Uterus (tissue), 4 donors: ENCODE measurements at places on chromosomes 13 and 19.

DNA sequence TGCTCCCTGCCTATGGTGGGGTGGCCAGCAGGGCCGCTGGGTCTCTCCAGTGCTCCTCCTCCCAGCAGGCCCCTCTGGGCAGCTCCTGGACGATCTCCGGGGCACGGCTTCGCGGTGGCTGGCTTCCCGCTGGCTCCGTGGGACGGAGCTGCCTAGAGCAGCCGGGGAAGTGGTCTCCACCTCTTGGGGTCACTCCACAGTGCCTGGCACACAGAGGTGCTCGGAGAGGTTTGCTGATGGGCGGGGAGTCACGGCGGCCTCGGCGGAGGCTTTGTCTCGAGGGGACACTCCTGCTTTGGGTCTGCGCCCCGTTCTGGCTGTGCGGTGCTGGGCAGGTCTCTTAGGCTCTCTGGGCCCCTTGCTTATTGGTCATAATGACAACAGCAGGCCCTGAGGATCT lies 9.9 kb upstream of the CACTIN start:
- DNase-seq: no peak

DNA sequence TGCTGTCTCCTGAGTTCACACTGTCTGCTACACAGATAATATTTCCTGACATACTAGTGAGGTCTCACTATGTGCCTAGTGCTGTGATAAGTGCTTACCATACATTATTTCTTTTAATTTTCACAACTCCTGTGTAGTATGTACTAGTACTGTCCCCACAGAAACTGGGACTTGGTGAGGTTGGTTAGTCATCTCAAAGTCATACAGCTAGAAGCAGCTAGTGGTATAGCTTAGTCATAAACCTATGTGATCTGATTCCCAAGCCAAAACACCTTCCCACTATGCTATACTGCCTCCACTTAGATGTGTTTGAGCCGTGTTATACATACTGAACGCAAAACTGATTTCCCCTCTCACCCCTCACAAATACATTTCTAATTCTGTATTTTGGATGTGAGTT lies 10.5 kb downstream of the MTMR6 start:
- DNase-seq: no peak

GRCh38 chr13:102993348-102993747 lies 72.9 kb downstream of the SLC10A2 start:
- DNase-seq: no peak

- no peak for DNase-seq
These were observed 146.6 kb downstream of the KLF12 start for GRCh38 chr13:73987618-73988017.

- DNase-seq: no peak
These were observed 35.4 kb downstream of the ZNF557 start for GRCh38 chr19:7104747-7105447.

DNA sequence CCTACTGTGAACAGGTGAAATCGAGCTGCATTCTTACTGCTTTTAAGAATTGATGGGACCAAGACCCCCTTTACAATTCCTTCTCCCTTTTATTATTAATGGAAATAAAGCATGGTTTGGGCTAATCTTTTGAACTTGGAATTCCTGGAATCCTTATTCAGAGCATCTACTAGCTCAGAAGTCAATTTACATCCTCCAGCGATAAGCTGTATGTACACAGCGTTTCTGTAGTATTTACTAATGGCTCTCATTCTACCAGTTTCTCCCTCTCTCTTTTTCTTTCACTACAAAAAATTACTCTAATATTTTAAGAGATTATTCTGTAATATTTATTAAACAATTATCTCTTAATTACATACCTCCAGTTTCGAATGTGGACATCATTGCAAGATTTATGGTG lies 31.5 kb downstream of the FREM2 start:
- no peak for DNase-seq

DNA sequence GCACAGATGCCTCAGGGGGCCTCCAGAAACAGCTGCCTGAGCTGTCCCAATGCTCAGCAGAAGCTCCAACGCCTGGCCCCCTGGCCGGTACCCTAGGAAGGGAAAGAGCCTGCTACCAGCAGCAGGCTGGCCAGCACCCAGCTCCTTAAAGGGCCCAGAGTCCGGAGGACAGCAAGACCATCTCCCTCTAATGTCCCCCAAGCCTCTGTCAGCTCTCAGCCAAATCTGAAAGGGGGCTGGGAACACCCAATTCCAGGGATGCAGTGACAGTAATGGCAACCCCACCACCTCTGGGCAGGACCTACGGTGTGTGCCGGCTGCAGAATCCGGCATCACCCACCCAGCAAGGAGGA lies 4.2 kb downstream of the PPP6R1 start:
- DNase-seq: no peak

DNA sequence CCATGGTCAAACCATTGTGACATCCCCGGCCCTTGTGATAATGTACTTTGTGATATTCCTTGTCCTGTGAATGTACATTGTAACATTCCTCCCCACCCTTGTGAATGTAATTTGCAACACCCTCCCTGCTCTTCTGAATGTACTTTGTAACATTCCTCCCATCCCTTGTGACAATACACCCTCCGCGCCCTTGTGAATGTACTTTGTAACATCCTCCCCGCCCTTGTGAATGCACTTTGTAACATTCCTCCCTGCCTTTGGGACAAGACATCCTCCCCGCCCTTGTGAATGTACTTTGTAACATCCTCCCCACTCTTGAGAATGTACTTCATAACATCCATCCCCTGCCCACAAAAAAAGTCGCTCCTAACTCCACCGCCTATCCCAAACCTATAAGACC lies 17.1 kb downstream of the ZNF846 start:
- DNase-seq: no peak

- DNase-seq: no peak
These were observed 137.6 kb downstream of the GPC6 start for GRCh38 chr13:93364166-93364565.

DNA sequence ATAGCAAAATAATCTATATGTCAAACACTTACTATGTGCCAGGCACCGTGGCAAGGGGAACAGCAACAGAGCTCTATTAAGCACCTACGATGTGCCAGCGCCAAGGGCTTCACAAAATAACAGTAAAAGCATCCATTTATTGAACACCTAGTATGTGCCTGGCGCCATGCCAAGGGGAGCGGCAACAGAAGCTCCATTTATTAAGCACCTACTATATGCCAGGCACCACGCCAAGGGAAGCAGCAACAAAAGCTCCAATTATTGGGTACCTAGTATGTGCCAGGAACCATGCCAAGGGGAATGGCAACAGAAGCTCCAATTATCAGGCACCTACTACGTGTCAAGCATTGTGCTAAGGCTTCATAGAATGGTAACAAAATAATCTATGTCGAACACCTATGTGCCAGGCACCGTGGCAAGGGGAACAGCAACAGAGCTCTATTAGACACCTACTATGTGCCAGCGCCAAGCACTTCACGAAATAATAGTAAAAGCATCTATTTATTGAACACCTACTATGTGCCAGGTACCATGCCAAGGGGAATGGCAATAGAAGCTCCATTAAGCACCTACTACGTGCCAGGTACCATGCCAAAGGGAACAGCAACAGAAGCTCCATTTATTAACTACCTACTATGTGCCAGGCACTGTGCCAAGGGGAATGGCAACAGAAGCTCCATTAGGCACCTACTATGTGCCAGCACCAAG lies 107.7 kb downstream of the PTPRS start:
- no peak for DNase-seq

DNA sequence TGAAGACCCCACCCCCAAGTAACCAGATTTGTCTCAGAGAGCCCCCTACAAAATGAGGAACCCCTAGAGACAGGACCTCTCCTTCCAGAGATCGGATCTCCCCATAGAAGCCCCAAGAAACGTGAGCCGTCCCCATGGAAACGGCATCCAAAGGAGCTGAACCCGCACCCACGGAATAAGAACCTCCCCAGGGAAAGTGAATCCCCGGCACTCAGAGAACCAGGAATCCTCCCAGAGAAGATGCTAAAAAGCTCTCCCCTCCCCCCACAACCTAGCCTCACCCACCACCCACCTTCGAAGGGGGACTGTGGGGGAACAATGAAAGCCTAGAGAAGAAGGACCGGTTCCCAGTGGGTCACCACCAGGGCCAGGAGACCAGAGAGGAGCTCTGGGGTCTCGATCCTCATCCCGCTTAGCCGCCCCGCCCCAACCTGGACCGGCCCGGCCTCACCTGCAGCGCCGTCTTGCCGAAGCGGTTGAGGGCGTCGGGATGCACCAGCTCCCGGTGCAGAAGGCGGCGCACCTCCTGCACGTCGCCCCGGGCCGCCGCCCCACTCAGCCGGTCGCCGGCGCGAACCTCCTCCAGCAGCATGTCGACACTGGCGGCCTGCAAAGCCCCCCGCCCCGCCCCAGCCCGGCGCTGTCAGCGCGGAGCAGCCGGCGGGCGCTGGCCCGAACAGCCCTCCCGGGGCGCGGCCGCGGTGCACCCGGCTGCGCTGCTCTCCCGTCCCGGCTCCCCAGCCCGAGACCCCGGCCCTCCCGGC lies 535 bp downstream of the CDKN2D start:
- DNase-seq: no peak

GRCh38 chr19:3176715-3177501 lies 1.7 kb upstream of the S1PR4 start:
- no peak for DNase-seq

- no peak for DNase-seq
These were observed 461 bp upstream of the WASF3 start for GRCh38 chr13:26557051-26557392.

- no peak for DNase-seq
These were observed 277.8 kb downstream of the FOXO1 start for GRCh38 chr13:40388617-40389016.

GRCh38 chr13:113859311-113860050 lies 4.4 kb downstream of the GAS6 start:
- DNase-seq: no peak

- no peak for DNase-seq
These were observed 120.5 kb downstream of the DIAPH3 start for GRCh38 chr13:60043262-60043661.

DNA sequence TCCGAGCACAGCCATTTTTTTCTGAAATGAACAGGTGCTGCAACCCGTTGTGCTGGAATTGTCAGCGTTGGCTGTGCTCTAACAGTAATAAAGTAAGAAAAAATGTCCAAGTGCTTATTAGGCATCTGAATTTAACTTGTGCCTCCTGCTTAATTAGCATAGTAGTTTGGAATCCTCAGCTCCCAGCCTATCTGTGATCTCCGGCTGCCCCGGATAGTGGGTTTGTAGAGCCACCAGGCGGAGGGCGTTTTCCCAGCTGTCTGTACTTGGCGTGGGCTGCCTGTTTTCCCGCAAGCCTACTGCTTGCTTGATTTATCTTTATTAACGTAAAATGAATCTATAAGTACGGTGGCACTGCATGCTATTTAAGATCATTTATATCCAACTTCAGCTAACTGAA lies 137.9 kb downstream of the MTUS2 start:
- DNase-seq: no peak

GRCh38 chr13:38417241-38417640 lies 67.6 kb downstream of the UFM1 start:
- no peak for DNase-seq

DNA sequence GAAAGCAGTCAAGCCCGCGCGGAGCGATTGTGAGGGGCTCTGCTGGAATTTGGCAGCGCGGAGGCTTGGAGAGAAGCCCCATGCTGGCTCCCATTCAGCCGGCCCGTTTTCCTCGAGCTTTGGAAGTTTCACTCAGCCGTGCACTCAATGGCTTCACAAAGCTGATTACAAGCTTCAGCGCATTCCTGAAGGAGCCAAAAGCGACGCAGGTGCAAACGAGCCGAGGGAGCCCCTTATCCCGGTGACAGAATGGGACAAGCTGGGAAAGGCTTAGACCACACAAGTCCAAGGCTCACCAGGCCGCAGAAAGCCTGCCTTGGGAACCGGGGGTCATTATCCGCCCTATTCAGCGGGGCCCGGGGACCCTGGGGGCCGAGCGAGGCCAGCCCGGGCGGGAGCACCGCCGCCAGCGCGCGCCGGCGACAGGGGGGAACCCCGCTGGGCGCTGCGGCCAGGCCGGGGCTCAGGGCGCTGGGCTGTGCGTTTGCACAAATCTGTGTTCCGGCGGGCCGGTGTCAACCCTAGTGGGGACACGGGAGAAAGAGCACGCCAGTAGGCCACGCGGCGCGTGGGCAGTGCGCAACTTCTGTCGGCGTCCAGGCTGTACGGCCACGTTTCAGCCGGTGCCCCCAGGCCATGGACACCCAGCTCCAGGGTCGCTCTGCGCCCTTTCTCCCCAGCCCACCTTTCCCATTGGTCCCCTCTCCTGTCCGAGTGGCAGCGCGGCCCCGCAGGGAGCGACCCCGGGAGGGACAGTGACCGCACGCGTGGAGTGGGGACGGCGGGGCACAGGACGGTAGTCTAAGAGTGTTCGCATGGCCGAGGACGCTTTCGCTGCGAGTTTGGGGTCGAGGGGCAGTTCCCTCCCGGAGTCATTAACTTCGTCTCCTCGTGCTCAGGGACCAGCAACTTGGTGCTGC lies 37.3 kb downstream of the SOX1 start:
- DNase-seq: no peak

GRCh38 chr19:50239921-50240590 lies 36.6 kb downstream of the MYH14 start:
- no peak for DNase-seq

DNA sequence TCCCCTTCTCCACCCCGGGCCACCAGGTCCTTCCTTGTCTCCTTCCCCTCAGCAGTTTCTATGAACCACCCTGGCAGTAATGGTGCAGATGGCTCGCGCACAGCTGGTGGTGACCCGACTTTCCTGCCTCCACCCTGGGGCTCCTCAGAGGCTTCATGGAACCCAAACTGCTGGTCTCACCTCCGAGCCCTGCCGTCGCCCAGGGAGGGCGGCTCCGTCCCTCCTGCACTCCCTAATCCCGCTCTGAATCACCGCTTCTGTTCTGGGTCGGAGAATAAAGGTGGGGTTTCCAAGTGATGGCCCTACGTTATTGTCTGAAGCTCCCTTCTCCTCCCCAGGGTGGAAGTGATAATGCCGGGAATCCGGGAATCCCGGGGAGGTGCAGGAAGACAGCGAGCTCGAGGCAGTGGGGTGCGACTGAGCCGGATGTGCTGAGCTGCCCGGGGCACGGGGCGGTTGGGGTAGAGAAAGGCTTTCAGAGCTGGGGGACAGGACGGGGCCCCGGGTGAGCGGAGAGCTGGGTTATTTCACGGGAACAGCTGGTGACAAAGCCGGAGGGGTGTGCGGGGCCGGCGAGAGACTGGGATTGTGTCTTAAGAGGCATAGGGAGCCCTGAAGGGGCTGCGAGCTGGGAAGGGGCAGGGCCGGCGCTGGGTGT lies 711 bp downstream of the FUT2 start:
- DNase-seq: no peak

DNA sequence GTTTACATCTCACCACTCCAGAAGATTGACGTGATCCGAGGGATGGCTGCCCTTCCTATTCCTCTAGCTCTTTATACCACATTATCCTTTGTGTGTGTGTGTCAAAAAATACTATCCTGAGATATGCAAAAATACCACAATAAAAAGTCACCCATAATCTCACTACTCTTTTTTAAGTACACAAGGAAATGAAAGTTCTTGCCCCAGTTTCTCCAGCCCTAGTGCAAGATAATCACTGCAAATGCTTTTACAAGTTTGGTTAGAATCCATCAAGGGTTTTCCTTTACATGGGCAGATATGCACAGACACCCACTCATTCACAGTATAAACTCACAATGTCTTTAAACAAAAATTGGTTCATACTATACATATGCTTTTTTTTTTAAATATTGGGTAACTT lies 89.3 kb downstream of the DIAPH3 start:
- DNase-seq: no peak
